Hepatocyte (in vitro differentiated cells): ENCODE measurements at places on chromosomes 2 and 18.

- no peaks in the 10 kb centered on the region for H3K27me3 ChIP-seq
- H3K4me1 ChIP-seq, result peaks cover 25% of the 10 kb centered on the region
- no peaks in the 10 kb centered on the region for H3K36me3 ChIP-seq
- peak; percentile 73 for DNase-seq
- H3K4me3 ChIP-seq, result no peak overlapping the region
Measured at GRCh38 chr2:200756618-200757321, 54.9 kb upstream of the BZW1 start.

DNA sequence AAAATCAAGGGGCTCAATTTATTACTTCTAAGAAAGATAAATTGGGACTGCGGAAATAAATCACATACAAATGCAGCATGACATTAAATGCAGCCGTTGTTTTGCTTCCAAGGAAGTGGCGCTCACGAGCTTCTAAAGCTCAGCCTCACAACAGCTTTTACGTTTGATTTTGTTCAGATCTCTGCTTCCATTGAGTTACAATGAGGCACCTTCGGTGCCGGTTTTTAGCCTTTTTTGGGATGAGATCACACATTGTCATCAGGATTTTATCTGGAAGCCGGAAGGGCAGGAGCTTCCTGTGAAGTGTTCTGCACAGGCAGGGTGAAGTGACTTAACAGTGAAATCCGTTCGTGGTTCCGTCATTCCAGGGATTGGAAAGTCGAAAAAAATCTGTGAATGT, 209.8 kb downstream of the DCDC2C start:
- no peaks in the 10 kb centered on the region for H3K27me3 ChIP-seq
- H3K4me1 ChIP-seq, result no peaks in the 10 kb centered on the region
- H3K4me3 ChIP-seq, result no peak overlapping the region
- no peak for DNase-seq
- H3K36me3 ChIP-seq, result no peaks in the 10 kb centered on the region

- no peaks in the 10 kb centered on the region for H3K27me3 ChIP-seq
- H3K36me3 ChIP-seq, result no peaks in the 10 kb centered on the region
- no peak overlapping the region for H3K27ac ChIP-seq
- no peaks in the 10 kb centered on the region for H3K4me1 ChIP-seq
- no peak for DNase-seq
Measured at GRCh38 chr2:205011031-205011430, 465.8 kb downstream of the PARD3B start.

DNA sequence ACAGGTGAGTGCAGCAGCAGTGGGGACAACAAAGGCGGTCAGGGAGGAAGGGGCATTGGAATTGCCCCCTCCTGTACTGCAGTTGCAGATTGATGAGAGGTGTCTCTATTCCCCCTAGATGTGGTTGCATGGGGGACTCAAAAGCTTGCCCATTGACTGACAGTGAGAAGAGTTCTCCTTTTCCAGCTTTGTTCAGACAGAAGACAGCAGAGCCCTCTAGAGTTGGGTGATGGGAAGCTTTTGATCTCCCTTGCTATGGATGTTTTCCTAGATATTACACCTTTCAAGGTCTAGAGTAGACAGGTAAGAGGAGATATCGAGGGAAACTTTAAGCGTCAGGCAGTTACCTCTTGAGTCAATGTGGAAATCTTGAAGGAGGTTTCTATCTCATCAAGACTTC, 2.9 kb downstream of the PROKR1 start:
- H3K27me3 ChIP-seq, result peaks cover 66% of the 10 kb centered on the region
- H3K27ac ChIP-seq, result no peak overlapping the region
- no peak for DNase-seq
- H3K4me1 ChIP-seq, result peaks cover 8% of the 10 kb centered on the region
- no peak overlapping the region for H3K4me3 ChIP-seq

- no peaks in the 10 kb centered on the region for H3K4me1 ChIP-seq
- H3K27me3 ChIP-seq, result peaks cover 39% of the 10 kb centered on the region
- DNase-seq, result no peak
- H3K27ac ChIP-seq, result no peak overlapping the region
- H3K36me3 ChIP-seq, result no peaks in the 10 kb centered on the region
Measured at GRCh38 chr2:233929352-233930022, 12.3 kb downstream of the TRPM8 start.

DNA sequence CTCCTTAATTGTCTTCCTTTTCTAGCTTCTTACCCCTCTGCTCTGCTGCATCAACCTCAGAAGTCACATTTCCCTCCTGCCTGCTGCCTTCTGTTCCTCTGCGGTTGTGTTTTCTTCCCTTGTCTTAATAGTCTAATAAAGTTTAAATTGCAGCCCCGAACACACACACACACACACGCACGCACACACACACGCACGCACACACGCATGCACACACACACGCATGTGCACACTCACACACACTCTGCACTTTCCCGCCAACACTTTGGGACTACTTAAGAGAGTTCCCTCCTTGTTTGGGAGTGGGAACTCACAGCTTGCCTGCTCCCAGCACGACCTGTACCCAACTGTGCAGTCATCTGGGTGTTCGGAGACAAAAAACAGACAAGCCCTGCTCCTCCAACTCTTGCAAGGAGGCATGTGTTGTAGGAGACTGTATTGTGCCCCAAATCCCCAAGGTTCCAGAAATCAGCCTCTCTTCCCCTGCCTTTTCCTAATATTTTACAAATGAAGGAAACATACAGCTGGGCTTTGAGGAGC, 99.1 kb downstream of the SETBP1 start:
- no peaks in the 10 kb centered on the region for H3K36me3 ChIP-seq
- DNase-seq, result no peak
- peak overlapping the region; percentile 29 for H3K27ac ChIP-seq

DNA sequence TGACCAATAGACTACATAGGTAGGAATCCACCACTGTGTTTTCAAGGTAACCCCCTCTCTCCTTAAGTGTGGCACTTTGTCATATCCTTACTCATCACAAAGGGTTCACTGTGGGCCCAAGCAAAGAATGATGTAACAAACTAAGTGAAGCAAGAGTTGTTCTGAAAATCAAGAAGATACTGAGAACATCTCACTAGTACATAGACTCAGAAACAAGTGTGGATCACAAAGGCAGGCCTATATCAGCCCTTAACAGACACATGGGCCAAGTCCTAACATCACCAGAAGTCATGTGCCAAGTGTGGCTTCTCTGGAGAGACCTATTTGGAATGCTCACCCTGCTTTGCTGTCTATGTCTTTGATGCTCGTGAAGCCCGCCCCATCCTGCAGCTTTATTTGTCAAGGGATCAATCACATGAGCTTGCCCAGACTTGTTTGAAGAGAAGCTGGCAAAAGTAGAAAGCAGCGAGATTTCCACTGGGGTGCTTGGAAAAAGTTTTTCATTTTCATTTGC, 131.2 kb upstream of the TTC39C start:
- H3K4me3 ChIP-seq, result no peak overlapping the region
- no peaks in the 10 kb centered on the region for H3K36me3 ChIP-seq
- peak overlapping the region; percentile 90 for H3K27ac ChIP-seq

GRCh38 chr2:15911686-15912085, 28.7 kb upstream of the MYCN start:
- H3K27ac ChIP-seq, result no peak overlapping the region
- H3K36me3 ChIP-seq, result no peaks in the 10 kb centered on the region
- H3K4me1 ChIP-seq, result no peaks in the 10 kb centered on the region
- DNase-seq, result no peak
- H3K27me3 ChIP-seq, result no peaks in the 10 kb centered on the region

GRCh38 chr18:78514910-78515670, 464.5 kb upstream of the SALL3 start:
- H3K4me3 ChIP-seq, result no peak overlapping the region
- no peaks in the 10 kb centered on the region for H3K4me1 ChIP-seq
- no peaks in the 10 kb centered on the region for H3K27me3 ChIP-seq
- no peak for DNase-seq
- H3K27ac ChIP-seq, result no peak overlapping the region

DNA sequence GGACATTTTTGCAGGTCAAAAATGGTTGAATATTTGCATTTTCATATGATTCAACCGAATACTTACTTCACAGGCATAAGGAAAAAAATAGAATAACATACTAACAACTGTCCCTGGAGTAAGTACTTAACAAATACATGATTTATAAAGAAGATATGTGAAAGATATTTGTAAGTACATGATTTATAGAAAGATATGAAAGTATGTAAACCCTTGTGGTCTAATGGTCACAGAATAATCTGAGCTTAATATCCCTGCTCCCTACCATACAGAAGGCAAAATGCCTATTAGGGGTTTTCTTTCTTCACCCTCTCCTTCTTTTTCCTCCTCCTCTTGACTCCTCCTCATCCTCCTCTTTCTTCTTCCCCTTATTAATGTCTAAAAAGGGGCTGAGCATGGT, 20.6 kb upstream of the ACTR3 start:
- H3K36me3 ChIP-seq, result no peaks in the 10 kb centered on the region
- DNase-seq, result no peak
- no peaks in the 10 kb centered on the region for H3K4me1 ChIP-seq
- no peaks in the 10 kb centered on the region for H3K27me3 ChIP-seq
- H3K27ac ChIP-seq, result no peak overlapping the region

DNA sequence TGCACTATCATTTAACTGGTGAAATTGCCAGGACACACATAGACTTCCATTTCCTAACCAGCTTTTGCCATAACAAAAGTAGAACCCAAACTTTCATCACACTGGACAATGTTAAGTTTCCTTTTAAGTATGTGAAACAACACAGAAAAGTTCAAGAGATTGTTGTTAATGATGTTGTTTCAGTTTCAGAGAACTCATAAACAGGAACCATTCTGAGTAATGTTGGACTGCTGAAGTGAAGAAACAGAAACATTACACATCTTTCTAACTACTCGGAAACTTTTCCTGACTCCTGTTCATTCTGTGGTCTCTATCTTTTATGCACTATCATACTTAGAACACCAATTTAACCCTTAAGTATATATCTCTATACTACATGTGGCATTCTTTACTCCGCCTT, 179.2 kb downstream of the RIT2 start:
- no peaks in the 10 kb centered on the region for H3K4me1 ChIP-seq
- DNase-seq, result no peak
- H3K36me3 ChIP-seq, result no peaks in the 10 kb centered on the region
- no peak overlapping the region for H3K27ac ChIP-seq
- H3K27me3 ChIP-seq, result no peaks in the 10 kb centered on the region
